ENCODE measurements at places on chromosomes 13 and 19.

DNA sequence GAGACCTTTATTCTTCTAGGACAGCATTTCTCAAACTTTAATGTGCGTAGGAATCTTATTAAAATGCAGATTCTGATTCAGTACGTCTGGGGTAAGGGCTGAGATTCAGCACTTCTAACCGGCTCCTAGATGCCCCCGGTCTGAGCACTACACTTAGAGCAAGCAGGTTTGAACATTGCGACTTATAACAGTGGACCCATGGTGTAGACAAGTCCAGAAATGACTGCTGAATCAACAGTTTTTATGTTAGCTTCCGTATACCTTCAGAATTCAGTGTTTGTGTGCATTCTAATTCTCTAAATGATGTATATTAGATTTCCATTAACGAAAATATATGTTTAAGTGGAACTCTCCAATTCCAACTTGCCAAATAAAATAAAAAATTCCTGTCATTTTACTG is 17.5 kb upstream of the CPB2 start:
- no peak for DNase-seq

DNA sequence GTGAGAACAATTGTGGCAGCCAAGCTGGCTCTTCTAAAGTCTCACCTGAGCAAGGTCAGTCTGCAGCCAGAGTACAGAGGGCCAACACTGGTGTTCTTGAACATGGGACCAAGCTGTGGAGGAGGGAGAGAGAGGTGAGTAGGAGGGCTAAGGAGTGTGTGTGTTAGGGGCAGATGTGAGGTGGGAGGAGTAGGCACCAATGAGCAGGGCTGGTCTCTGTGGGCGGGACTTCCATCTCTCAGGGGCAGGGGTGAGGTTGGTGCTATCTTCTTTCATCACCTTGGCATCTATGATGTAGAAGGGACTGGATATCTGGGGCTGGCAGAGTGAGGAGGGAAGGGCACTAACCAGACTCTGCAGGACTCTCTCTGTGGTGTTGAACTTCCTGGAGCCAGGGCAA is 72.4 kb downstream of the MBD3L1 start:
- DNase-seq: no peak

DNA sequence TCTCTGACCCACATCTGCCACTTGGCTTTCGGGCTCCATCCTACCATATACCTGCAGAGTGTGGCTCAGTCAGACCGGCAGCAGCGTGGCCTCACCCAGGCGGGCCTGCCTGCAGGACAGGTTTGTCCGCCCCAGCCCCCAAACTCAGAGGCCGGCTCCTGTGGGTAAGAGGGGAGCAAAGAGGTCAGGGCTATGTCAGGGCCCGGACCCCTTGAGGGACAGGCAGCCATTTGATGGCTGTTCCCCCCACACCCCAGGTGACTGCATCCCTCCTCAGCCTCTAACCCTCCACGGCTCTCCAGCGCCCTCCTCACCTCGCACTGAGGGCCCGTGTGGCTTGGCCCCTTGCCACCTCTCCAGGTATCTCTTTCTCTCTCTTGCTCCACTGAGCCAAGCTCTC is 12.3 kb upstream of the ZBTB32 start:
- DNase-seq: no peak

GRCh38 chr13:107767119-107767518 is 448.2 kb downstream of the LIG4 start:
- DNase-seq: no peak

- no peak for DNase-seq
Measured at GRCh38 chr13:68676513-68677115, 1431.0 kb upstream of the ATXN8OS start.

- DNase-seq: no peak
Measured at GRCh38 chr19:1699998-1700732, 47.8 kb upstream of the TCF3 start.

- DNase-seq: no peak
Measured at GRCh38 chr13:22064854-22065620, 394.2 kb downstream of the FGF9 start.

GRCh38 chr13:40120781-40121180 is 465.3 kb downstream of the COG6 start:
- no peak for DNase-seq

DNA sequence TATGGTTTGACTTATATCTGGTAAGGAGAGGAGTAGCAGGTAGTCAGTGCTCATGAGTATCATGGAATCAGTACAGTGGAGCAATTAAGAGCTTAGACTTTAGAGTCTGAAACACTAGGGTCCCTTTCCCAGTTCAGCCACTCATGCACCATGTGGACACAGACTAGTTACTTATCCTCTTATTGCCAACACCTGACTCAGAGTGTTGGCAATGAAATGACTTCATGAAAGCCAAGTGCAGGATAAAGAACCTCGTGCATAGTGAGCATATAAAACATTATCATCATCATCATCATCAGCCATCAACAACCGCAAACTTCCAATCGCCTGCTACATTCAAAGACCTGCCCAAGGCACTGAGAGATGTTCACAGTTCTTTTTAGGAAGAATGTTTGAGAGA is 164.2 kb downstream of the FOXO1 start:
- DNase-seq: peak; percentile 0

DNA sequence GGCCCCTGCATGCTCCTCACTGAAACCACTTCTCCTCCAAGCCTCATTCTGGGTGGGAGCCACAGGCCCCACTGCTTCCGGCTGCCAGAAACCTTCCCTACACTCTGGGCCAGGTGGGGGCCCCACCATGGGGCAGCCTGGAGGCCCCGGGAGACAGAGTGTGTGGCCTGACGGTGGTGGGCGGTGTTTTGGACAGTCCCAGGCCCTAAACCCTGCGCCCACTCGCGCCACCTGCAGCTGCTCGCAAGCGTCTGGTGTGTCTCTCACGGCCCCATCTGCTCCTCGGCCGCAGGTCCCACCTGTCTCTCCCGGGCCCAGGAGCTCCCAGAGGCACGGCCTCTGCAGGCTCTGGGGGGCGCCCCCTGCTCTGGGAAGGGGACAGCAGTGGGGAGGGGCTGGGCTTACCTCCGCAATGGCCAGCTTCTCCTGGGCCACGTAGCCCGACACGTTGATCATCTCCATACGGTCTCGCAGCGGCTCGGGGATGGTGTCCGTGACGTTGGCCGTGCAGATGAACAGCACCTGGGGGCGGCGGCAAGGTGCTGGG is 5.6 kb downstream of the RPL36 start:
- no peak for DNase-seq

- DNase-seq: no peak
Measured at GRCh38 chr13:20332361-20333096, 100.4 kb upstream of the GJB6 start.

GRCh38 chr19:56356944-56357343 is 36.4 kb downstream of the ZNF582 start:
- no peak for DNase-seq

GRCh38 chr13:33032037-33032625 is 15.9 kb downstream of the KL start:
- DNase-seq: no peak

GRCh38 chr13:106490569-106491321 is 44.7 kb downstream of the EFNB2 start:
- DNase-seq: no peak

DNA sequence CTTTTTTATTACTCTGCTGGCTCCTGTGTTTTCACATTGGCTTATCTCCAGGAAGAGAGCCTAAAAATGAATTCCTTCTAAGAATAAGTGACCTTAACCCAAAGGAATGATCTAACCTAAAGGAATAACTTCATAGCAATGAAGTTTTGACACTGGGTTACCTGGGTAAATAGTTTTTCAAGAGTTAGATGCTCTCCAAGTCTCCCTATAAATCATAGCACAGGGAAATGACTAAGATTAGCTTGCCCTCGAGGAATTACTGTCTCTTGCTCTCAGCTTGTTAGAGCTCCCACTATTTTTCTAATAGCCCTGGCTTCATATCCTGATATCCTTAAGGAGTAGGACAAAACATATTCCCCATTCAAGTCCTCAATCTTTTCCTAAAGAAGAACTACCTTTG is 66.3 kb downstream of the SPRY2 start:
- DNase-seq: no peak

DNA sequence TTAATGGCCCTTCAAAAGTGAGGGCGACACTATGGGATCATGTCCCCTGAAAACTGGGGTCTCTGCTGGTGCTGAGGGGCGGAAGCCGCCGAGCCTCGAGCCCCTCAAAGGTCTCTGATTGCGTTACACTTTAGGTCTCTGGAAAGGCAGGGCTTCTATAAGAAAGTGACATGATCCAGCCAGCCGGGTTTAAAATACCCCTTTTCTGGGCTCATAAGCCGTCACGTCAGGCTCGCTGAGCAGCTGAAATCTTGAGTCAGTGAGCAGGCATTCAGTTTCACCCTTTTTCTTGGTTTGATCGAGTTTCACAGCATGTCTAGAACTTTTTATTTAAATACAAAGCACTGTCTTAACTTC is 600 bp upstream of the HMGB1 start:
- DNase-seq: no peak
